ENCODE measurements at places on chromosomes 4 and X.

- no peak overlapping the region for H3K27ac ChIP-seq
- H3K4me3 ChIP-seq, result no peak overlapping the region
- no peaks in the 10 kb centered on the region for H3K4me1 ChIP-seq
- H3K36me3 ChIP-seq, result peaks cover 4% of the 10 kb centered on the region
- H3K27me3 ChIP-seq, result peaks cover 16% of the 10 kb centered on the region
These were observed 22.8 kb downstream of the RPL9 start for GRCh38 chr4:39435659-39436563.

GRCh38 chr4:40515398-40516293 is 114.0 kb downstream of the RBM47 start:
- H3K36me3 ChIP-seq, result no peaks in the 10 kb centered on the region
- H3K4me3 ChIP-seq, result no peak overlapping the region
- H3K27me3 ChIP-seq, result peaks cover 6% of the 10 kb centered on the region
- DNase-seq, result no peak
- no peak overlapping the region for H3K27ac ChIP-seq

- no peak overlapping the region for H3K4me3 ChIP-seq
- DNase-seq, result no peak
- no peaks in the 10 kb centered on the region for H3K36me3 ChIP-seq
- no peaks in the 10 kb centered on the region for H3K4me1 ChIP-seq
- no peak overlapping the region for H3K27ac ChIP-seq
These were observed 1488.3 kb downstream of the RPA4 start for GRCh38 chrX:98371994-98372393.

GRCh38 chr4:183106839-183107238 is 7.8 kb downstream of the WWC2 start:
- no peak overlapping the region for H3K4me3 ChIP-seq
- H3K36me3 ChIP-seq, result no peaks in the 10 kb centered on the region
- H3K4me1 ChIP-seq, result no peaks in the 10 kb centered on the region
- H3K27me3 ChIP-seq, result peaks cover 19% of the 10 kb centered on the region
- no peak overlapping the region for H3K27ac ChIP-seq

GRCh38 chr4:140170299-140170698 is 16.3 kb upstream of the MAML3 start:
- H3K36me3 ChIP-seq, result no peaks in the 10 kb centered on the region
- H3K4me3 ChIP-seq, result no peak overlapping the region

- DNase-seq, result no peak
- no peak overlapping the region for H3K27ac ChIP-seq
- no peaks in the 10 kb centered on the region for H3K27me3 ChIP-seq
- H3K4me1 ChIP-seq, result no peaks in the 10 kb centered on the region
- H3K36me3 ChIP-seq, result peaks cover 4% of the 10 kb centered on the region
These were observed 73.0 kb downstream of the ABLIM2 start for GRCh38 chr4:8085491-8086117.

DNA sequence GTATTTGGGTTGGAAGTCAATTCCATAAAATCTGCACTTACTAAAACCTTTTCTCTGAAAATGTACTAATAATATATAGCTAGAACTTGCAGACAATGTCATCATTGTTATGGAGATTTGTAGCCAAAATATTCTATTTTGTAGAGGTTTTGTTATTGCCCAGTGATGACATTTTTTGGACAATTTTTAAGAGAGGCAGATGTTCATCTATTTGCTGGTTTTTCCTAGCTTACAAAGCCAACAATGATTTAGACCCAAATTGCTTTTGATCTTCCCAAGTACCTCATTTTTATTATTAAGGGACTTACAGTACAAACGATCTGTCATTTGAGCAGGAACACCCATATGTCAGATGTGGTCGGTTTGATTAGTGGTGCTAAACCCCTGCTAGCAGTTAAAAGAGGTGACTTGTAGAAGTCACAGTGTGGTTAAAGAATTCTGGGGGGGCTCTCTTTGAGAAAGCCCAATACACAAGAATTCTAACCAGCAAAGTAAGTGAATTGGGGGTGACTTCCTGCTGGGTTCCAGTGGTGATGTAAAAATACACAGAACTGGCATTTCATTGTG is 136.2 kb downstream of the KIT start:
- no peaks in the 10 kb centered on the region for H3K4me1 ChIP-seq
- no peak overlapping the region for H3K4me3 ChIP-seq
- DNase-seq, result peak; percentile 2
- H3K36me3 ChIP-seq, result no peaks in the 10 kb centered on the region
- H3K27me3 ChIP-seq, result no peaks in the 10 kb centered on the region
- no peak overlapping the region for H3K27ac ChIP-seq

GRCh38 chr4:178316211-178316610 is 874.0 kb upstream of the AGA start:
- H3K36me3 ChIP-seq, result no peaks in the 10 kb centered on the region
- no peaks in the 10 kb centered on the region for H3K27me3 ChIP-seq
- H3K4me1 ChIP-seq, result no peaks in the 10 kb centered on the region
- H3K27ac ChIP-seq, result no peak overlapping the region
- no peak overlapping the region for H3K4me3 ChIP-seq
- no peak for DNase-seq

DNA sequence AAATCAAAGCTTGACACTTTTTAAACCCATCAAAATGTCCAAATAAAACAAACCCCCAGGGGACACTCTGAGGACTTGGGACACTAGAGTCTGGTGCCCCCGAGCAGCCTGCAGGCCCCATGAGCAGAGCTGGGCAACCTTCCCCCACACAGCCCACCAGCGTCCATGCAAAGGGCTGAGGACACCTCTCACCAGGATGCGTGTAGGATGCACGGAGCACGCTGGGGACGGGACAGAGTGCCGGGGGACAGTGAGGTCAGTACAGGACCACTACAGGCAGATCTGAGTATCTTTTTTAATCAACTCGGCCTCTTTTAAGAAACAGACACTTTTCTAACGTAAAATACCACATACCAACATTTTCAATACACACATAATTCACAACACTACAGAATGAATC is 6.9 kb downstream of the GAK start:
- no peaks in the 10 kb centered on the region for H3K27me3 ChIP-seq
- peaks cover 38% of the 10 kb centered on the region for H3K36me3 ChIP-seq
- H3K27ac ChIP-seq, result peak overlapping the region; percentile 80
- H3K4me3 ChIP-seq, result peak overlapping the region; percentile 65
- peaks cover 54% of the 10 kb centered on the region for H3K4me1 ChIP-seq

GRCh38 chr4:156788782-156789181 is 182.8 kb downstream of the PDGFC start:
- no peak overlapping the region for H3K27ac ChIP-seq
- no peaks in the 10 kb centered on the region for H3K4me1 ChIP-seq
- H3K4me3 ChIP-seq, result no peak overlapping the region
- no peaks in the 10 kb centered on the region for H3K27me3 ChIP-seq

DNA sequence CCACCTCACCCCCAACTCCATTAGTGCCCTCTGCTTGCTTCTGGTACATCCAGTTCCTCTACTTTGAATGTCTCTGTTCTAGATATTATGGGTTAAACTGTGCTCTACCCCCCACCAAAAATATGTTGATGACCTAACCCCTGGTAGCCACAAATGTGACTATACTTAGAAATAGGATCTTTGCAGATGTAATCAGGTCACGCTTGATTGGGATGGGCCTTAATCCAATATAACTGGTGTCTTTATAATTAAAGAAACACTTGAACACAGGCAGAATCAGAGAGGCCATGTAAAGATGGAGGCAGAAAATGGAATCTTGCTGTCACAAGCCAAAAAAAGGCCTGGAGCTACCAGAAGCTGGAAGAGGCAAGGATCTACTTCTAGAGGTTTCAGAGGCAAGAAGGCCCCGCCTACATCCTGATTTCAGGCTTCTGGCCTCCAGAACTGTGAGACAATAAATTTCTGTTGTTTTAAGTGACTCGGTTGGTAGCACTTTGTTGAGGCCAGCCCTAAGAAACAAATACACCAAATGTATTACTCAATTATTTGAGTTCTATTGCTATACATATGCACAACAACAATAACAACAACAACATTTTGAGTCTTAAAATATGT is 220.0 kb downstream of the PPP3CA start:
- H3K4me1 ChIP-seq, result peaks cover 48% of the 10 kb centered on the region
- no peak overlapping the region for H3K27ac ChIP-seq
- no peak overlapping the region for H3K4me3 ChIP-seq
- DNase-seq, result no peak
- H3K27me3 ChIP-seq, result no peaks in the 10 kb centered on the region

Data from effector memory CD8-positive, alpha-beta T cell (primary cell).